HepG2 (cell line): ENCODE measurements at places on chromosomes 4 and X.

DNA sequence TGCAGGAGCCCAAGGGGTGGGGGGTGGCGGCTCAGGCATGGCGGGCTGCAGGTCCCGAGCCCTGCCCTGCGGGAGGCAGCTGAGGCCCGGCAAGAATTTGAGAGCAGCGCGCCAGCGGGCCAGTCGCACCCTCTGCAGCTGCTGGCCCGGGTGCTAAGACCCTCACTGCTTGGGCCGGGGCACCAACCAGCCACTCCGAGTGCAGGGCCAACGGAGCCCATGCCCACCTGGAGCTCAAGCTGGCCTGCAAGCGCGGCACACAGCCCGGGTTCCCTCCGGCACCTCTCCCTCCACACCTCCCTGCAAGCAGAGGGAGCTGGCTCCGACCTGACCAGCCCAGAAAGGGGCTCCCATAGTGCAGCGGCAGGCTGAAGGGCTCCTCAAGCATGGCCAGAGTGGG, 758.2 kb upstream of the INTU start:
- no peak for DNase-seq
- no peak overlapping the region for H3K4me3 ChIP-seq
- H3K4me1 ChIP-seq, result no peaks in the 10 kb centered on the region
- H3K27me3 ChIP-seq, result no peaks in the 10 kb centered on the region
- no peak overlapping the region for H3K27ac ChIP-seq
- H3K36me3 ChIP-seq, result no peaks in the 10 kb centered on the region

GRCh38 chrX:57821703-57822387, 88.4 kb downstream of the ZXDA start:
- H3K27me3 ChIP-seq, result no peaks in the 10 kb centered on the region
- no peaks in the 10 kb centered on the region for H3K4me1 ChIP-seq
- peak; percentile 43 for DNase-seq
- H3K4me3 ChIP-seq, result no peak overlapping the region
- H3K36me3 ChIP-seq, result no peaks in the 10 kb centered on the region
- no peak overlapping the region for H3K27ac ChIP-seq

DNA sequence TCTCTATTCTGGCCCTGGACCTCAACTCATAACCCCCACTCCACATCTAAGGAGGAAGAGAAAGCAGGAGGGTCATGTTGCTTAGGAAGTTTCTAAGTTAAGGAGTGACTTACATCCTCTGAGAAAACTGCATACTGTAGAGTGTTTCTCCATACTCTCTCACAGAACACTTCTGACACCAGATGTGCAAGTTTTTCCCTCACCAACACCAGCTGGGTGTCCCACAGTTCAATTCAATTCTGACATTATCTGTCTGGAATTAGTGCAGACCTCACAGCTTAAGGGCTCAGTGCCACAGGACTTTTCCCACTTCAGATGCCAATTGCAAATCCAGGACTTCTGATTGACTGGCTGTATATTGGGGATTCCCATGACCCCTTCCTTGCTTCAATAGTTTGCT, 89.0 kb upstream of the SFRP2 start:
- H3K27me3 ChIP-seq, result no peaks in the 10 kb centered on the region
- no peaks in the 10 kb centered on the region for H3K36me3 ChIP-seq
- no peaks in the 10 kb centered on the region for H3K4me1 ChIP-seq
- DNase-seq, result no peak
- H3K27ac ChIP-seq, result no peak overlapping the region

GRCh38 chr4:17561195-17561909, 15.6 kb upstream of the LAP3 start:
- no peaks in the 10 kb centered on the region for H3K36me3 ChIP-seq
- DNase-seq, result no peak
- H3K27ac ChIP-seq, result peak overlapping the region; percentile 23

- 0 out of 3 replicates have a peak, but pooled peaks cover 16% of the 10 kb centered on the region for H3K36me3 ChIP-seq
- no peak for DNase-seq
- H3K4me3 ChIP-seq, result no peak overlapping the region
- H3K27ac ChIP-seq, result no peak overlapping the region
Observed at GRCh38 chr4:40157436-40157835, 39.4 kb upstream of the RHOH start.

- no peak overlapping the region for H3K4me3 ChIP-seq
- no peak for DNase-seq
- H3K36me3 ChIP-seq, result 0 out of 3 replicates have a peak, but pooled peaks cover 3% of the 10 kb centered on the region
- no peak overlapping the region for H3K27ac ChIP-seq
- H3K4me1 ChIP-seq, result peaks cover 17% of the 10 kb centered on the region
Observed at GRCh38 chr4:88600176-88600838, 8.0 kb downstream of the HERC3 start.
